Daoy (cell line): ENCODE measurements at places on chromosomes 16 and 17.

DNA sequence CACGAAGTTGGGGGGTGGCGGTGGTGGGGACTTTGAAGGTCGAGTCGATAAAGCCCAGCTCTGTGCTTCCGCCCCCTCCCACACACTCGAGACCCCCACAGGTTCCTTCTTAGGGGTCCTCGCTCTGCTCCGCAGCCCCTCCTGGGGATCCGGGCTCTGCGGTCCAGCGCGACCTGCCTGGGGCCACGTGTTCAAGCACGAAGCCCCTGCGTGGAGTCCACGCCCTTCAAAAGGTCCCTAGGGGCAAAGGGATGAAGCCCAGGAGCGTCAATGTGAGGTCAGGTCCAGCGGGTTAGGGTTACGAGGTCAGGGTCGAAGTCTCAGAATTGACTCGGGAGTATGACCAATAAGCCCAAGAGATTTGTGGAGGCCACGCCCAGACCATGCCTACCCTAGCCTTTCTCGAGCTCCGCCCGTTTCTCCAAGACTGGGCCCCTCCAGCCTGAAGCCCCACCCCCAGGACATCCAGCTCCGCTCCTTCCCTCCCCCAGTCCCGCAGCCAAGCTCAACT lies 786 bp upstream of the CACNA1G start:
- DNase-seq: peak; percentile 76

DNA sequence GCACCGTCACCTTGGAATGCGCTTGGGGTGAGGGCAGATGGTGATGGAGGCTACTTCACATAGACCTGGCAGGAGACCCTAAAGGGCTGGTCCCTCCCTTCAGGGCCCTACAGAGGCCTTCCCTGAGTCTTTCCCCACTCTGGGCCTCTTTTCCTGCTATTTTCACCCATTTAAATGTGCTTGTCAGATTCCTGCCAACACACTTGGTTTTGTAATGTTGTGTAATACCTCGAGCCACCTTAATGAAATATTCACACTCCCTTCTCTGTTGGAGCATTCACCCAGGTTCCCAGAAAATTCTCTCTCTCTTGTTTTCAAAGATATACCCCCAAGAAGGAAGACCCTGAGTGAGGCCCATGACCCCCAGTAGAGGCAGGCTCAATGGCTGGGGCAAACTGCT lies 456.6 kb upstream of the DYNLRB2 start:
- DNase-seq: no peak

DNA sequence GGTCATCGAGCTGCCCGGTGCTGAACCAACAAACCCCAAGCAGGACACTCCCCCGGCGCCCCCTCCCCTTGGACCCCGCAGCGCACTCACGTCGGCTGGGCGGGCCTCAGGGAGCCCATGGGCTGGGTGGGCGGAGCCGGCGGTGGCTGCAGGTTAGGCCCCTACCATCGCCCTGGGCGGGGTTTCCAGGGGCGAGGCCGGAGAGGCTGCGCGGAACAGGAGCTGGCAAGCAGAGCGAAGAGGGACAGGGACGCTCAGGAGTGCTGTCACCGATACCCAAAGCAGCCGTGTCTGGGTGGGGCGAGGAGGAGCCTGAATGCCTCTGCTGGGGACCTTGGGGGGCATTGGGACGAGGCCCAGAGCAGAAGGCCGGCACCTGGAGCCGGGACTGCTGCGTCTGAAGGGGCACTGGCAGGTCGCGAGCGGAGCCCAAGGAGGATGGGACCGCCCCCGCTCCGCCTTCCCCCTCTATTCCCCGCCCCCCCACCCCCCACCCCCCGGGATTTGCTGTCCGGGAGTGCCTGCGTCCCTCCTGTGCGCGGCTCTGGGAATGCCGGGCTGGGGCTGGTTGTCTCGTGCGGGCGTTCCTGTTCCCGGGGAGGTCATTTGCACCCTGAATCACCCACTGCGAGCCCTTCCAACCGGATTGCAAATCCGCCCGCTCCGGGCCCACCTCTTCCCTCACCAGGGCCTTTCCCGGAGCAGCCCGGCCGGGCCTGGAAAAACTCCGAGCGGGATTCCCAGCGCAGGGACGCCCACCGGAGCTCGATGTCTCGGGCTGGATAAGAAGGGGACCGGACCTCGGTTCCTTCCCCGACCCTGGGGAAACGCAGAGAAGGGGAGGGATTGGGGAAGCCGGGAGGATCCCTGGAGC lies 902 bp downstream of the ARHGAP27 start:
- peak; percentile 72 for DNase-seq

DNA sequence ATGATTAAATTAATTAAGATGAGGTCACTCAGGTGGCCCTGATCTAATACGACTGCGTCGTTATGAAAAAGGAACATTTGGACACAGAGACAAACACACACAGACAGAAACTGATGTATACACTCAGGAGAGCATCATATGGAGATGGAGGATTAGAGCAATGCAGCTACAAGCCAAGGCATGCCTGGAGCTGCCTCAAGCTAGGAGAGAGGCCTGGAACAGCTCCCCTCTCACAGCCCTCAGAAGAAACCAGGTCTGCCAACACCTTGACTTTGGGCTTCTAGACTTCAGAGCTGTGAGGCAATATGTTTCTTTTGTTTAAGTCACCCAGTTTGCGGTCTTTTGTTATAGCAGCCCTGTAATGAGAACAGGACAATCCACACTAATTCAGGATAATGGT lies 318.9 kb downstream of the HS3ST3B1 start:
- no peak for DNase-seq

GRCh38 chr16:88630941-88631340 lies 7.4 kb upstream of the IL17C start:
- no peak for DNase-seq

DNA sequence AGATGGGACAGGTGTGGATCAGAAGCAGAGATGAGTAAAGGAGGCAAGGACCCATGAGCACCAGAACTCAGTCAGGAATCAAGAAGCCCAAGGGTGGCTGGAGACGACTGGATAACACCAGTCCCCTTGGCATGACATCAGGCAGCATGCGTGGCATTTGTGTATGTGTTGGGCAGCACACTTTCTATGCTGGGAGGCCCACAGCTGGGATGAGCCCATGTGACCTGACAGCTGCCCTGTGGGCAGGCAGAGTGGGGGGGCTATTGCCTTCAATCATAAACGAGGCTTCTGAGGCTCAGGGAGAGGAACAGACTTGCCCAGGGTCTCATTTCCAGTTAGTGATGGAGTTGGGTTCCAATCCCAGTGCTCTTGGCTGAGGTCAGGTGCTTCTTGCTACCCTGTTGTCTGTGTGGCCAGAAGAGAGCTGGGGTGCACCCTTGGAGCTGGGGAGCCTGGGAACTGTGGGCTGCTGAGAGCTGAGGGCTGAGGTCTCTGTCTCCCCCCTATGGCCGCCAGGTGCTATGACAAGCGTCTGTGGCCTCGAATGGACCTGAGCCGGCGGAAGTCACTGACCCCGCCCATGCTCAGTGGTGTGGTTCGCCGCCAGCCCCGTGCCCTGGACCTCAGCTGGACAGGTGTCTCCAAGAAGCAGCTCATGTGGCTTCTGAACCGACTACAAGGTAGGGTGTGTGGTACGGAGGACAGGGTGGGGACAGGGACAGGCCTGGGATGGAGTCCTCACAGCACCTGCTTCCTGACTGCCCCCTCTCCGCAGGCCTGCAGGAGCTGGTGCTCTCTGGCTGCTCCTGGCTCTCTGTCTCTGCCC lies 7.1 kb upstream of the ORAI3 start:
- DNase-seq: peak; percentile 72

GRCh38 chr17:41537990-41538389 lies 9.9 kb upstream of the KRT19 start:
- DNase-seq: no peak

DNA sequence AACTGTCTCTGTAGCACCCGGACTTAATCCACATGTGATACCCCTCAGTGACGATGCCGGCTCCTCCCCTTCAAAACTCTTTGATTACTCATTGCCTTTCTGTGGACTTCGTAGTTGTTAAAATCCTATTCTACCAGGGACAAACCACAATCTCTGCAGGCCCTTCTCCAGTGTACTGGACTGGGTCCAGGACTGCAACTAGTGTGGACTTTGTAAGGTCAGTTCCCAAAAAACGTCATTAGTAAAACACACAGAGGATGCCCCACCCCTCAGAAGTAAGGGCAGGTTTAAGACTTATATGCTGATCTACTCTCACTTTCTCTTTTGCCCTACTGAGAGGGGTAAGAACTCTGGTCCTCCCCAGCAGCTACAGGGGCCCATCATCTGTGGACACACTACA lies 10.5 kb upstream of the NUDT7 start:
- peak; percentile 53 for DNase-seq

GRCh38 chr17:4204190-4204589 lies 59.6 kb downstream of the ANKFY1 start:
- DNase-seq: peak; percentile 14

GRCh38 chr16:30996324-30996984 lies 11.4 kb downstream of the HSD3B7 start:
- no peak for DNase-seq

DNA sequence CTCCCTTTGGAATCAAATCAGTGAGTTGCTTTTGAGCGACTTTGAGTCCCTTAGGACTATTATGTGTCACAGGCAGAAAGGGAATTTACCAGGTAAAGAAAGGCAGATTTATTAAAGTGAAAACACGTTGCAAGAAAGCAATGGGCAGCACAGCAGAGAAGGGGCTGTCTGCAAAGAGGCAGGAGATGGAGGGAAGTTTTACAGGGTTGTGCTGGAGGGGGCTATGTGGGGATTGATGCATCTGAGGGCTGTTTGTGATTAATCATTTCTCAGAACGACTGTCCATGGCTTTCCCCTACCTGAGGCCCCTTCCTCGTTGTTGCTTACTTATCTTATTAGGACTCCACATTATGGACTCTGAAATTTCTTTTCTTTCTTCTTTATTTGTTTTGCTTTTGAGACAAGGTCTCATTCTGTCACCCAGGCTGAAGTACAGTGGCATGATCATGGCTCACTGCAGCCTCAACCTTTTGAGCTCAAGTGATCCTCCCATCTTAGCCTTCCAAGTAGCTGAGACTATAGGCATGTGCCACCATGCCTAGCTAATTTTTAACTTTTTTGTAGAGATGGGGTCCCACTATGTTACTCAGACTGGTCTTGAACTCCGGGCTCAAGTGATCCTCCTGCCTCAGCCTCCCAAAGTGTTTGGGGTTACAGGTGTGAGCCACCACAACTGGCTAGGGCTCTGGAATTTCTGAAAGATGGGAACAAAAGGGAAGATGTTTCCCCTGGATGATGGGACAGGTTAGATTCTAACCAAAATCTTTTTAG lies 5.5 kb downstream of the WWP2 start:
- no peak for DNase-seq

DNA sequence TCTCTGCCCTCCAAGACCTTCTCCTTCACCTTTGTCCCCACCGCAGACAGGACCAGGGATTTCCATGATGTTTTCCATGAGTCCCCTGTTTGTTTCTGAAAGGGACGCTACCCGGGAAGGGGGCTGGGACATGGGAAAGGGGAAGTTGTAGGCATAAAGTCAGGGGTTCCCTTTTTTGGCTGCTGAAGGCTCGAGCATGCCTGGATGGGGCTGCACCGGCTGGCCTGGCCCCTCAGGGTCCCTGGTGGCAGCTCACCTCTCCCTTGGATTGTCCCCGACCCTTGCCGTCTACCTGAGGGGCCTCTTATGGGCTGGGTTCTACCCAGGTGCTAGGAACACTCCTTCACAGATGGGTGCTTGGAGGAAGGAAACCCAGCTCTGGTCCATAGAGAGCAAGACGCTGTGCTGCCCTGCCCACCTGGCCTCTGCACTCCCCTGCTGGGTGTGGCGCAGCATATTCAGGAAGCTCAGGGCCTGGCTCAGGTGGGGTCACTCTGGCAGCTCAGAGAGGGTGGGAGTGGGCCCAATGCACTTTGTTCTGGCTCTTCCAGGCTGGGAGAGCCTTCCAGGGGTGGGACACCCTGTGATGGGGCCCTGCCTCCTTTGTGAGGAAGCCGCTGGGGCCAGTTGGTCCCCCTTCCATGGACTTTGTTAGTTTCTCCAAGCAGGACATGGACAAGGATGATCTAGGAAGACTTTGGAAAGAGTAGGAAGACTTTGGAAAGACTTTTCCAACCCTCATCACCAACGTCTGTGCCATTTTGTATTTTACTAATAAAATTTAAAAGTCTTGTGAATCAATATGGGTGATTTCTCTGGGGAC lies 12.2 kb downstream of the CX3CL1 start:
- no peak for DNase-seq
